Thymus (tissue), 14 donors: ENCODE measurements at places on chromosomes 3 and 15. TPM values are rescaled to one million over a fixed set of nuclear protein-coding genes. Genes with fewer than 3 reads are reported as not detected.
A peak's percentile ranks its signal among the peaks of the same experiment; 100 is the strongest.

- DNase-seq, result peak; percentile 26
Observed at GRCh38 chr3:17431004-17431403, 311.4 kb downstream of the TBC1D5 start.

- no peak for DNase-seq
Observed at GRCh38 chr3:57074135-57074534, 13.7 kb downstream of the SPATA12 start.

- DNase-seq, result no peak
Observed at GRCh38 chr15:56837273-56837672, 81.2 kb upstream of the TCF12 start.

DNA sequence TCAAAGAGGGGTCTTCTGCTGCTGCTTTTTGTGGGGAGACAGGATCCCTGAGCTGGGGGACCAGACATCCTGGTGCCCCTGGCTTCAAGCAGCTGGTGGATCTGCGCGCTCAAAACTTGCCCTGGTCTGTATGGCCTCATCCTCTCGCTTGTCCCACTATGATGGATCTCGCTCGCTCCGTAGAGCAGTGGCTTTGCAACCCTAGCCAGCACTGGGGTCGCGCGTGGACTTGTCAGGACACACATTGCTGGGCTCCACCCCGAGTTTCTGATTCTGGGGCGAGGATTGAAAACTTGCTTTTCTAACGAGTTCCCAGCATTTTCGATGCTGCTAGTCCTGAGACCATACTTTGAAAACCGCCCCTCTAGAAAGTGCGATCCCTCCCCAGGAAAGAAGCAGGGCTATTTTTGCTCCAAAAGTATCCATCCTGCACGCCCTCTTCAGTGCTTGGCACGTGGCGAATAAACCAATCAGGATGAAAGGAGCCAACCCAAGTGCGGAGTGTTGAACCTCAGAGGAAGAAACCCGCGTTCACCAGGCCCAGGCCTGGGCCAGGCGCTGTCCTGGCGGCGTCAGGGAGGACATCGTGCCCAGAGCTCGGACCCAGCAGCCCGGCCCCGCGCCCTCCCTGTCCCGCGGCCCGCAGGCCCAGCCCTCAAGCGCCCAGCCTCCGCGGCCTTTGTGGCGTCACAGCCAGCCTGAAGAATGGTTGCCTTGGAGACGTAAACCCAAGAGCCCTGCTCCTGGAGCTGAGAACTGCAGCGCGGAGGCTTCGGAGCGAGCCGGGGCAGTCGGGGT is at the start of gene CFAP100:
CFAP100 (plus strand) TSS at position 731 of the 798 bp plus-strand sequence. CDS start 1,092 bp downstream, outside the sequence.
- DNase-seq, result no peak

DNA sequence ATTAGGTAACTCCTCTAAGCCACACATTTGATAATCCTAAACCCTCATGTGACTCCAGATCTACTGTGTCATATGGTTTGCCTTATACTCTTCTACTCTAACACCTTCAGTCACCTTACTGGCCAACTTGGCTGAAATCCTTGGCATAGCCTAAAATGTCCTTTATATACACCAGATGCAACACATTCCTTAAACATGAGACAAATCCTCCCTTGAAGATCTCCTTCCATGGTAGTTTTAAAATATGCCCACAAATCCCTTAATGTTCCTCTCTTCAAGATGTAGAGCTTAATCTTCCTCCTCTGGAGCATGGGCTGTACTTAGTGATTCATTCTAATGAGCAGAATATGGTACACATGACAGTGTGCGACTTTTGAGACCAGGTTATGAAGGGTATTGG is 238.9 kb downstream of the SUCLG2 start:
- no peak for DNase-seq

DNA sequence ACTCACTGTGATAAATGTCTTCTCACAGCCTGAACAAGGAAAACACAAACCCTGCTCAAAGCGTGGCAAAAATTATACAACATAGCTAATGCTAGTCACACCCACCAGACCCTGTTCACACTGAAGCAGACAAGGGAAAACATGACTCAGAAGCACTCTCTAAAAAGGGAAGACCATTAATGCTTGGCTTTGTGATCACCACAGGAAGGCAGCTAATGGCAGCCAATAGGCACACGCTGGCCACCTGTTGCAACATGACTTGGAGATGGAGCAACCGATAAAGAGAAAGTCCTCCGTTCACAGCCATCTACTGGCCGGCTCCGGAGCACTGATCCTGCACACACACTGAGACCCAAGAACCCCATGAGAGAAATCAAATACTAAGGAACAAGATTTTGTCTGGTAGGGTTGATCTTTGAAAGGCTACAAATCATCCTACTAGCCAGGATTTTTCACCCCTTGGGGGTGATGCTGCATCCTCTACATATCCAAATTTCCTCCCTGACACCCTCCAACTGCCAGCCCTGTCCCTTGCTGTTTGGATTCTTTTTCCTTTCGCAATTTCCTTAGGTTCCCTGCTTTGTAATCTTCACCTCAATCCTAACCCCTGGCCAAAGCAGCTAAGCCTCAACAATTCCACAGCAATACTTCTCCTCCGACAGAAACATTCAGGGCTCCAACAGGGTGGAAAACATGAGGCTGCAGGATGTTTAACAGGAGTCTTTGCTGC is 3.2 kb downstream of the ZXDC start:
- peak; percentile 36 for DNase-seq

DNA sequence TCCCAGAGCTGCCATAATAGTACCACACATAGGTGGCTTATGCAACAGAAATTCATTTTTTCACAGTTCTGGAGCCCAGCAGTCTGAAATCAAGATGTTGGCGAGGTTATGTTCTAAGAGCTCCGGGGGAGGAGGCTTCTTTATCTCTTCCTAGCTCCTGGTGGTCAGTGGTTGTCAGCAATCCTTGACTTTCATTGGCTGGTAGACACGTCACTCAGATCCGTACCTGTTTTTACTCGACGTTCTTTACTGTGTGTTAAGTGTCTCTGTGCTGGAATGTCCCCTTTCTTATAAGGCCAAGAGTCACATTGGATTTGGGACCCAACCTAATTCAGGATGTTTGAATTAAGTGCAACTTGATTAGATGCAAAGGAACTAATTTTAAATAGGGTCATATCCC is 218.5 kb upstream of the CNTN3 start:
- no peak for DNase-seq

DNA sequence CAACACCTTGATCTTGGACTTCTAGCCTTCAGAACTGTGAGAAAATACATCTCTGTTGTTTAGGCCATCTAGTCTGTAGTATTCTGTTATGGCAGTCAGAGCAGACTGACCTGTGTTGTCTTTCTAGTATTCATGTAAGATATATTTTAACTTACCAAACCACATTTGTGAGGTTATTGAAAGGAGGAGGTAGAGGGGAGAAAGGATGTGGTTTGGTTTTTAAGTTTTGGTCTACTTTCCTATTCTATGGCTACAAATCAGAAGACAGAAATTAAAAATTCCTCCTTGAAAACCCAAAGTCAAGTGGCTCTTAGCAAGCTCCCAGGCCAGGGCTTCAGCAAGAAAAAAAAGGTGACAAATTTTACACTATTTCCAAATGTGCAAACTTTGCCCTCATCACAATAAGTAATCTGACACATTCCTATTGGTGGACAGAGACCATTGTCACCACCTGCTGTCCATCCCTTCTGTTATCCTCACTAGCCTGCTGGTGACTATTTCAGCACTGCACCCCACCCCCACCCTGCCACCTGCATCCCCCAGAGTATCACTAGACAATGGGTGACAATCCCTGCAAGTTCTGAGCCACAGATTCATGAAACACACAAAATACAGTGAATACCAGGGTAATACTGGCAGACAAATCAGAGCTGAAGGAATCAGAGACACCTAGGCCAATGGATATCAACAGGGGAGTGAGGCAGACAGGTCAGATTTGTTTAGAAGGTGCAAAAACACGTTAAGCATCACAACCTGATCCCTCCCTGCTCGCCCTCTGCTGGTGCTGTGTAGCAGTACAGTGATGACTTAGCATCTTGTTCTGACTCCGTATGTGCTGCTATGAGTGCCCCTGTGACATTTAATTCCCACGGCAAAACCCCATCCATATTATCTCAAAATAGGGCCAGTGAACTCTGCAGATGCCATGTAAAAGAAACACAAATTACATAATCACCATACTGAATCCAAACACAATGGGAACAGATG is 79.0 kb upstream of the DCLK3 start:
- DNase-seq, result no peak

DNA sequence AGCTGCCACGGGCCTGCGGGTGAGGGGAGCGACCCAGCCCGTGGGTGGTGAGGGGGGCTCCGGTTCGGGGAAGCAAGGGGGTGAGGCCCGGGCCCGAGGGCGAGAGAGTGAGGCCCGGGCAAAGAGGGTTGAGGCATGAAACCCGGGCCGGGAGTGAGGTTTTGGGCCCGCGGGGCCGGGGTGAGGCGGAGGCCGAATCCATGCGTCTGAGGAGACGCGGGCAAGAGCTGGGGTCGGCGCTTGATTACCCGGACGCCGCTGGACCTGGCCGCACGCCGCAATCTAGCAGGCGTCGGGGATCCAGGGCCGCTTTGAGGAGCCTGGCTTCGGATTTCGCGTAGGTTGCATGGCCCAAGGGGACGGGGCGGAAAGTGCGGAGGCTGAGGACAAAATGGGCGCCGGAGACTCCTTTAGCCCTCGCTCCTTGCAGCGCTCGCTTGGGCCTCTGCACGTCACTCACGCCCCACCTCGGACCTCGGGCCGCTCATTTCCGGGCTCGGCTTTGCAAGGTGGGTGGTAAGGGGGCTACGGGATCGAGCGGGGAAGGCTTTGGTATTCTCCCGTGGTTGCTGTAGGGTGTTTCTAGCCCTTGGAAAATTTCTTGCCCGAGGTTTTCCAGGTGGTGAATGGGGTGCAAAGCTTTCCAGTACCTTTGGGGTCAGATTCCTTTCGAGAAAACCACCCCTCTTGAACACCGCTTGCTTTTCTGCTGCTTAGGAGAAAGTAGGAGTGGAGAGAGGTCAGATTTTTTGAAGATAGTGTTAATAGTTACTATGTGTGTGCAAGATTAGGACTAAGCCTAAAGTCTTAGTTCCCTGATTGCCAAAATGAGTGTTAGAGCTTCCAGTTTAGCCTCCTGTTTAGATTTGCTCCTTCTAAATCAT is 827 bp downstream of the SLC25A36 start:
- peak; percentile 22 for DNase-seq

GRCh38 chr3:113287803-113288648 is 76.7 kb downstream of the BOC start:
- peak; percentile 40 for DNase-seq

GRCh38 chr15:65980824-65981456 is 111.6 kb downstream of the RAB11A start:
- no peak for DNase-seq

DNA sequence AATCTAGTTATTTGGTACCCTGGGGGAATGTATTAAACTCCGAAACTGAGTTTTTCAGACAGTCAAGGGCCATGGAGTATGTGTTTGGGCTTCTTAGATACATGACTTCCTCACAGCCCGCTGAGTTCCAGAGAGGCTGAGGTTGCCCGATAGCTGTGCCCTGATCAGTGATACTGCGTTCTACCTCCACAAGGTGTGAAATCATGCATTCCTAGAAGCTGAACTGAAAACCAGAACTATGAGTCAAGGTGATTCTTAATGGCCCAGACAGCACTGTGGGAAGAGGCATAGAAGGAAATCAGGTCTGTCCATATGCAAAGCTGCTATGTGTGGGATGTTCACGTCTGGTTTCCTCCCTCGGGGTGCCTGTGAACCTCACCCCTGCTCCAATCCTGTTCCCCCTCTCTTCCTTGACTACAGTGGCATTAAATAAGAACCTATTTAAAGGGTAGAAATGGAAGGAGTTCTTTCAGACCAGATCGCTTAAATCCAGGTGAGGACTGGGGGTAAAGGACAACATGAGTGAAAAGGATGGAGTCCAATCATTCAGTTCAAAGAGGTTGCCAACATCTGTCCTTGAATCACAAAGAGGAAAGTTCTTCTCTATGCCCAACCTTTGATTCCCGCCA is 74.3 kb downstream of the MYO1E start:
- peak; percentile 16 for DNase-seq

DNA sequence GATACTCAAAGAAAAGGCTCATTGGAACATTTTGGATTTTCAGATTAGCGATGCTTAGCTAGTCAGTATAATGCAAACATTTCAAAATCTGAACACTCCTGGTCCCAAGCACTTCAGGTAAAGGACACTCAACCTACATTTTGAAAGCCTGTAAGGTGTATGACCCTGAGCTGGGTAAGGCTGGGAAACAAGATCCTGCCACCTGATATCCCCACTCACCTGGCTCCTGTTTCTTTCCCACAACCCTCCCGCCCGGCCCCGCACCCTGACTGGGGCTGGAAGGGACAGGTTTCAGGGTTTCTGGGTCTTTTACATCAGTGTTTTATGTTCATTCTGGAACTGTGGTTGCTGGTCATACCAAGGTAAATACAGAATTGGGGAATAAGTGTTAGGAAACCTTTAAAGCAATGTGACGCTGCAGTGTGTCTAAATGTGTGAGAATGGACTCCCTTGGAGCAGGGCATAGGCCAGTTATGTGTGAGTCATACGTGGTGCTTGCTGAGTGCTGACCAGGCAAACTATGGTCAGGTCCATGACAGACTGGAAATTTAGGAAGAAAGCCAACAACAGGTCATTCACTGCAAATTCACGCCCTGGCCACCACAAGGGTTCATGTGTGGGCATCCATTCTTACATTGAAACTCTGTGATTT is 22.9 kb downstream of the CTXND1 start:
- DNase-seq, result no peak

DNA sequence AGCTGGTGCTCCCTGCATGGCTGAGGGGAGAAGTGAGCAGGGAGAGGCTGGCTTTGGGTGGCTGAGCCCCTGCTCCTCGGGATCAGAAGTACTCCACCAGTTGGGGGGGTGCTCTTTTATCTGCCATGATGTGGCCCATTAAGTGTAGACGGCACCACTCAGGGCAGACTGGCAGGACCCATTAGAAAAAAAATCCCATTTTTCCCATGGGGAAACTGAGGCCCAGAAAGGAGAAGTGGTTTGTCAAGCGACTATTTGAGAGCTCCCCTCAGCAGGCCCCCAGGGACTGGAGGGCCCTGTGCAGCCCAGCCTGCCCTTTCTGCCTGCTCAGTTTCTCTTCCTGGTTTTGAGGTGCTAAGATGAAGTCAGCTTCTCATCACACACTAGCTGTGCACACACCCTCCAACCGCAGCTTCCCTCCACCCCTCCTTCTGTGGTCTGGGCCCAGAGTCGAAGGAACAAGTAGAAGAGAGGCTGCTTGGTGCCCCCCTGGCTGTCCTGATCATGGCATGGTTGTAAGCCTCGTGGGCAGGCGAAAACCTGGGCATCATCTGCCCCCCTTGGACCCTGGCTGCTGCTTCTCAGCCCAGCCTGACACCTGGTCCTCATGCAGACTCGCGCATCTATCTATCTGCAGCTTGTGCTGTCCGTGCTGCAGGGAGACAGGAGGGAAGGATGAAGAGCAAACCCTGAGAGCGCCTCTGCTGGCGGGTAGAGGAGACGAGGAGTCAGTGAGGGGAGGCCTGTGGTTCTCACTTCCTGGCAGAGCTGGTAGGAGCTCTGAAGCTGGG is 5.6 kb downstream of the CSK start:
- peak; percentile 92 for DNase-seq

GRCh38 chr3:195546130-195546560 is 3.0 kb upstream of the PPP1R2 start:
- DNase-seq, result no peak

The CACNA2D3 gene
- 1.8 TPM for total RNA-seq

The RNU5B-1 gene
- total RNA-seq, result 2,123 TPM

The RAMAC gene
- total RNA-seq, result 42.0 TPM

The PP2D1 gene
- not detected for total RNA-seq

The UBAP1L gene
- 0.61 TPM for total RNA-seq

The IGSF10 gene
- 1.9 TPM for total RNA-seq

The MME gene
- 21.2 TPM for total RNA-seq

The ROBO1 gene
- total RNA-seq, result 33.9 TPM

The CD86 gene
- total RNA-seq, result 13.8 TPM
